Activated naive CD4-positive, alpha-beta T cell (primary cell): ENCODE measurements at places on chromosomes 7 and 10.

DNA sequence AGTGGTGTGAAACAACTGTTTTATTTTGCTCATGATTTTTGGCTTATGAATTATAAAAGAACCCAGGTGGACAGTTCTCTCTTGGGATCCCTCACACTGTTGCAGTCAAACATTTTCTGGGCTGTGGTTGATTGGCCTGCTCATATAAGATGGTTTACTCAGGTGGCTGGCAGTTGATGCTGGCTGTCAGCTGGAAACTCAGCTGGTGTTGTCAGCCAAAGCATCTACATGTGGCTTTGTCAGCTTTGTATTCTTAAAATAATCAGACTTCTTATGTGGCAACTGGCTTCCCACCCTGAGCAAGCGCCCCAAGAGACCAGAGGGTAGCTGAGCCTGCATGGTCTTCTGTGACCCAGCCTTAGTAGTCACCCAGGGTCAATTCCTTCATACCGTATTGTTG is 534.7 kb downstream of the NRG3 start:
- no peak for DNase-seq

DNA sequence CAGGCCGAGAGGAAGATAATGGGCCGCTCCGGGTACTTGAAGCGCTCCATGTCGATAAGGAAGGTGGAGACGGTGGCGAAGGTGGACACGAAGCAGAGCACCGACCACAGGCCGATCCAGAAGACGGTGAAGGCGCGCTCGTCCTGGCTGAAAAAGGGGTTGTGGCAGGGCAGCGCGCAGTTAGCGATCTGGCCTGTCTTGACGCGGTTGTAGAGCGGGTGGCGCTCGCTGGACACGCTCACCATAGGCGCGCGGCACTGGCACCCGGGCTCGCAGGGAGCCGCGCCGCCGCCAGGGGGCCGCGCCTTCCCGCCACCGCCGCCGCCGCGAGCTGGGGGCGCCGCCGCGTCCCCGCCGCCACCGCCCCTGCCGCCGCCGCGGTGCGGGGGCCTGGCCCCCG is 1.6 kb downstream of the FZD8 start:
- DNase-seq = no peak

DNA sequence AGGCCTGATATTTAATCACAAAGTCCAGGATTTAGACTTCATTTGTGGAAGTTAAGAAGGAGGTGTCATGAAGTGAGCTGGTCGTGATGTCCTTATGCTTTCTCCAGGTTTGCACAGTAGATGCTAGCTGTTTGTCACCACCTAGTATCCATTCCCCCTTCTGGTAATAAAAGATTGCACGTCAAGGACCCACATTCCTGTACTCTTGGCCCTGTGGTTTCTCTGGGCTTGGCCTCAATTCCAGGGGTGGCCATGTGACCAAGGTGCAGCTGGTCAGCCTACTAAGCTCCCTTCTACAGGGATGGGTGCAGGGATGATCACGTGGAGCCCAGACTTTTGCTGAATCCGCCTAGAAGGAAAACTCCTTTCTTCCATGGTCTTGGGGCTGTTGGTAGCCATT is 16.5 kb downstream of the NPS start:
- no peak for DNase-seq

GRCh38 chr7:129089521-129090212 is 34.8 kb upstream of the TNPO3 start:
- no peak for DNase-seq

- no peak for DNase-seq
These were observed 61.3 kb upstream of the TRIL start for GRCh38 chr7:29019387-29019786.

DNA sequence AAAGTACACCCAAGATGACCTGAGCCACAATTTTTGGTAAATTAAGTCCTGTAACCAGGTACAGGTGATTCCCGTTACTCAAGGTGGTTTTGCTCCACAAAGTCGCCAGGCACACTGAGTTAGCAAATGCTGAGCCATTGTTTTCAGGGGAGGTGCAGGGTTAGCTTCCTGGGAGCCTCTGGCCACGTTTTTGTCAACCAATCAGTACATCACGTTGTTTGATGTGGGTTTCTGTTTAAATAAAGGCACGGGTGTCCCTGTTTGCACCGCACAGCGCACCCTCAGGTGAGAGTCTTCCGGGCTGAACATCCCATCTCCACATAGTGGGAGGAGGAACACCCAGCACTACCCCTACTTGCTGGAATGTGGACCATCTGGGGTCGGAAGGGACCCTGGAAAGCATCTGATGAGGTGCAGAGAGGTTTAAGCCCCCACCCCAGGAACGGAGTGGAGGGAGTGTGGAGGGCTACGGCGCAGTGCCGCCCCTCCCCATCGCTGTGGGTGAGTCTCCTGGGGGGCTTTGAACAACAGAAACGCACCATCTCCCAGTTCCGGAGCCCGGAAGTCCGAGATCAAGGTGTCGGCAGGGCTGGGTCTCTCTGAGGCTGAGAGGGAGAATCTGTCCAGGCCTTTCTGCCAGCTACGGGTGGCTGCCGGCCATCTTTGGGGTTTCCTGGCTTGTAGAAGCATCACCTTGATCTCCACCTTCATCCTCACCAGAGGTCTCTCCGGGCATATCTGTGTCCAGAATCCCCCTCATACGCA is 42.5 kb downstream of the PRKAG2 start:
- no peak for DNase-seq

GRCh38 chr7:116236020-116236630 is 25.8 kb downstream of the TES start:
- no peak for DNase-seq

DNA sequence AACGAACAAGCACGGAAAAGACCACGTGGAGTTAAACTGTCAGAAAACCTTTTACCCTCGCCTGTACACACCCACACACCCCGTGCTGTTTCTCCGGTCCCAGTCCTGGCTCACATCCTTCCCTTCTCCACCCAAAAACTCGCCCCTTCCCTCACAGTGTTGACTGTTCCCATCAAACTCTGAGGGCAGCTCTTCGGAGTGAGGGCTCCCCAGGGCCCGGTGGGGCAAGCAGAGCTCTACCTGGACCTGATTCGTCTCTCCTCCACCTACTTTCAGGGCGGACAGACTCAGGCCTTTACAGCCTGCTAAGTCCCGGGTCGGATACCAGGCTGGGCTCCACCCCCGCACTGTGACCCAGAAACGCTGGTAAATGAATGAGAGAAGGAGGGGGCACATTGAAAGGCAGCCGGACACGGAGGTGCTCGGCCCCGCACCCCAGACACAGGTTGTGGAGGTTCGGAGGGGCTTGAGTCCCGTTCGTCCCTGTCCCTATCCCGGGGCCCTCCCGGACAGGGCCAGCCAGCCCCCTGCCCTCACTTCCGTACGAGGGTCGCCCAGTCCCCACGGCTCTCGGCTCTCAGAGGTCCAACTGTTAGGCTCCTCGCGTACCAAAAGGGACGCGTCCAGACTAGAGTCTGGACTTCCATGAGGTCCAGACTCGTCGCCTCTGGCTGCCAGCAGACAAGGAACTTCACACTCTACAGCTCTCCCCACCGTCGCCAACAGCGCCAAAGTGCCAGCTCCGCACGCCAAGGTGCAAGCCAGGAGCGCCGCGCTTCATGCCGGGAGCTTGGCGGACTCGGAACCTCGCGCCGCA is 31.7 kb upstream of the ASL start:
- DNase-seq = no peak

DNA sequence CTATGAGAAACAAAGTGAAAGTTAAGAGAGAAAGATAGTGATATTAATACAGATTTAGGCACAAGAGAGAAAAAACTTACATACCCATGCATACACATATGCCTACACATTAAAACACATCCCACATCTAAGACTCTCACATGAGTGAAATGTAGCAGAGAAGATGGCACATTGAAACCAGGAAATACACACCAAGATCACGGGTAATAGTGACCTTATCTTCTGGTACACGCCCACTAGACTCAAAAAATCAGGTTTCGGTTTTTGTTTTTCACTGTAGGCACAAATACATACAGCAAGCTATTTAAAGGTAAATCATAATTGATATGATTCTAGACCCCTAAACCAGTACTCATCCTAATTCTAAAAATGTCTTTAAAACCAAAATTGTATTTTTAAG is 225.2 kb upstream of the TAC1 start:
- no peak for DNase-seq

DNA sequence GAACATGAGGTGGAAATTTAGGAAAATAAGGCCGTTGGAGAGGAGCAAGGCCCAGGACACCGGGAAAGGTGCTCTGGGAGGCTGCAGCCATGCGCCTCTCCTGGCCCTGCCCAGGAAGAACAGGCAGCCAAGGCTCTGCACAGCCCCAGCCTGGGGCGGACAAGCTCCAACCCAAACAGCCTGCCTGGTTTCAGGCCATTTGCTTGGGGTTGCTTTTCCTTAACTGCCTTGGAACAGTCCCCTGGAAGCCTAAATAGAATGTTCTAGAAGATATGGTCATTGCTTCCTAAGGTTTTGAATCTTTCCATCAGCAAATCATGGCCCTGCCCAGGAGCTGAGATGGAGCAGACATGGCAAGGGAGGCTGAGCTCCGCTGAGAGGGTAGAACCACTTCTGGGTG is 11.0 kb downstream of the VSTM4 start:
- no peak for DNase-seq

DNA sequence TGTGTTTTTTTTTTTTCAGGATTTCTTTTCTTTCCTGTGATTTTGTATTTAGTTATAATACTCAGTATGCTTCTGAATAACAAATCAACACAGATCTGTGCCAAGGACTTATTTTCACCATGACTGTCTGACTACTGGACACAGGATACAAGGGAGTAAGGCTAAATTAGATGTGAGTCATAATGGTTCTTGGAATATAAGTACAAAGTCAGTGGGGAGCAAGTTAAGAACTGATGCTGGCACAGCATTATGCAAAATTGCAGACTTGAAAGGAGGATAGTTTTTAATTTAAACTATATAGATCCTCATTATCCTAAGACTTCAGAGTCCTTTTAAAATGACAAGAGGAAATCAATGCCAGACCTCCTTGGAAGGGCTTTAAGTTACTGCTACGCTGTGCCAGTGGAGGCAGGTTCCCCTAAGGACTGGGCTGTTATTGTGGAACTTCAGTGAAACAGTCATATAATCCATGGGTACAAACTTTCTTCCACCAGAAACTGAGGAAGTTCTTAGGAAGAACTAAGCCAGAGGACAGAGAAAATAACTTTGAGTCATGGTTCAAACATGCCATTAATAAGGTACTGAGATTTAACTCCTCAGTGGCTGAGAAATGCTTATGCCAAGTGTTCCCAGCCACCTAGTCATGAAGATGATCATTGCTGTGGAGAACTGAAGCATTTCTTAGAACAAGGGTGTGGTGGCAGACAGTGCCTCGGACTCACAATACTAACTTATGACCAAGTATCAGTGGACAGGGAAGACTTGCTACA is 531.2 kb downstream of the HTR7 start:
- DNase-seq = no peak

GRCh38 chr10:33773253-33773573 is 438.7 kb upstream of the NRP1 start:
- DNase-seq = no peak

DNA sequence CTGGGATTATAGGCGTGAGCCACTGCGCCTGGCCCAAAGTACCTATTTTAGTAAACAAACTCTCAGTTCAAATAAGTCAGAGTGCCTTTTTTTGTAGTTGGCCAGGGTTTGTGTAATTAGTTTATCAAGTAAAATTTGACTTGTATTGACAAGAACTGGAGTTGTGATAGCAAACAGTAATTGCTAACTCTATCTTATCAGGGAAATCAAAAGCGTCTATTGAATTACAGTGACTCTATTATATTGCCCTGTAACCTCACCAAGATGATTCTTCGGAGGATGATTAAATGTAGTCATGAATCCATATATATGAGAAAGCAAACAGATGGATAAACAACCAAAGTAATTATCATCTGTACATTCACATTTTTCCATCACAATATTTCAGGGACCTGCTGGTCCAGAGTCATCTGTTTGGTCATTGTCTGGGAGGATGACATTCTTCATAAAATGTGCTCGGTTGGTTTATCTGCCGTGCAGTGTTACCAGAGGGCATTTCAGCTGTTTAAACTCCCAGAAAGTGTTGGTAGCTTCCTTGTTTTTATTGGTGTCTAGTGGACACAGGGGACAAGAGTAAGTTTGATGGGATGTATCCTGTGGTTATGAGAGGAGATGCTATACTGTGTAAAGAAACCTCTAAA is 35.6 kb downstream of the DOCK1 start:
- DNase-seq = no peak

DNA sequence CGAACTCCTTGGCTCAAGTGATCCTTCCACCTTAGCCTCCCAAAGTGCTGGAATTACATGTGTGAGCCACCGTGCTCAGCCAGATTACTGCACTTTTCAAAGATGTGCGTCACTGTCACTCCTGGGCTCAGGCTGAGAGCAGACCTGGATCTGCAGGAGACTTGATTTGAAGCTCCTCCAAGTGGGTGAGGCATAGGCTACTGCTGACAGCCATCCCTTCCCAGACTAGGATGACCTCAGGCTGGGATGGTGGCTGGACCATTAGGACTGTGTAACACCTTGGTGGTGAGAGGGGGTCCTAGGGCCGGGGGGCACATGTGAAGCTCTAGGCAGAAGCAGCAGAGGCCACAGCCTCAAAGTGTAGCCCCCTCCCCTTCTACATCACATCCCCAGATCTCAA is 8.2 kb upstream of the SRRM3 start:
- DNase-seq = no peak
